ENCODE measurements at places on chromosomes 1 and 21. TPM values are rescaled to one million over a fixed set of nuclear protein-coding genes. Genes with fewer than 3 reads are reported as not detected.

GRCh38 chr21:26389971-26390641 is 183.0 kb downstream of the CYYR1 start:
- no peak for DNase-seq

- DNase-seq, result no peak
Measured at GRCh38 chr1:65195495-65196417, 47.8 kb downstream of the AK4 start.

- no peak for DNase-seq
Measured at GRCh38 chr1:66402194-66402593, 131.8 kb upstream of the SGIP1 start.

Gene TP53BP2
- 16.0 TPM for total RNA-seq

Gene SPRR2G
- total RNA-seq, result not detected

Gene DENND2D
- total RNA-seq, result 1.3 TPM

Gene RPL5
- total RNA-seq, result 1,217 TPM

Gene TMIGD3
- total RNA-seq, result not detected
